ENCODE measurements at places on chromosomes 2 and 18.

DNA sequence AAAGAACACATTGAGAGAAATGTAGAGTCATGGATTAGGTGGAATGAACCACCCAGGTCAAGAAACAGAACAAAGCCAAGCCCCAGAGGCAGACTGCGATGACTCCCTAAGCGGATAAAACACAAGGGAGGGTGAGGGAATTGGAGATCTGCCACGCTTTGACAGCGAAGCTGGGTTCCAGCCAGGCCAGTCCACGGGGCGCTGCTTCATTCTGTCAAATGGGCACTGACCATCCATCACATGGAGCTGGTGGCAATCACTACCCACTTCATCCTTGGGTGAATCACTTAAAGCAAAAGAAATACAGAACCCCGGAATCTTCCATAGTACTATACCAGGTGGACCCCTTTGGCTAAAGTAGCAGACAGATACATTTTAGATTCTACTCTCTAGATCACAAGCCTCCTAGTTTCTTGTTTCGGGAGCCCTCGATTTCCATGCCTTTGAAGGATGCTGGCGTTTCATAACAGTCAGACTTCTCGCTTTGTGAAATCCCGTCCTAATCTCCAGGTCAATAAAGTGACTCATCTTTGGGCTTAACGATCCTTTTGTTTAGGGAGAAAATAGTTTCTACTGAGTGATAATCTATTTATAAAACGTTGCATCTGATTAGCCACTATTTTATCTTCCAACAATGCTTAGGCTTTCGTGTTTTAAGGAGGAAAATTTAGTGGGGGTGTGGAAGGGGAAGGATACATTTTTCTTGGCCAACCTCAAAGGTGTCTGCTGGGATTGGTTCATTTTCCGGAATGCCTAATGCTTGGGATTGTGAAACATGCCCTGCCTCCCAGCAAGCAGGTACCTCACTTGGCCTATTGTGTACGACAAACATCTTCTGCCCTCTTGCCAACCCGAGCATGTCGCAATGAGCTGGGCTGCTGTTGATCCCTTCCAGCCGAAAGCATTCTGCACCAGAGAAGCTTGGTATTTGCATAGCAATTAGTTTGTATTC, 44.1 kb upstream of the HDAC4 start:
- no peak for DNase-seq

DNA sequence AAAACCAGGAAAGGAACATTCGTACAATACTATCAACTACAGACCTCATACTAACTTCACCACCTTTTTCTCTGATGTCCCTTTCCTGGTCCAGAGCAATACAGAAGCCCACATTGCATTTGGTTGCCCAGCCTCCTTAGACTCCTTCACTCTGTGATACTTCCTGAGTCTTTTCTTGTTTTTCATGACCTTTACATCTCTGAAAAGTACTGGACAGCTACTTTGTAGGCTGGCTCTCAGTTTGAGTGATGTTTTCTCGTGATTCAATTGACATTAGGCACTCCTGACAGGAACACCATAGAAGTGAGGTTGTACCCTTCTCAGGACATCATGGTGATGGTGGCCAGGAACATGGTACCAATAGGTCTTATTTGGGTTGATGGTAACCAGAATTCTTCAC, 185.9 kb upstream of the SLC39A10 start:
- no peak for DNase-seq

DNA sequence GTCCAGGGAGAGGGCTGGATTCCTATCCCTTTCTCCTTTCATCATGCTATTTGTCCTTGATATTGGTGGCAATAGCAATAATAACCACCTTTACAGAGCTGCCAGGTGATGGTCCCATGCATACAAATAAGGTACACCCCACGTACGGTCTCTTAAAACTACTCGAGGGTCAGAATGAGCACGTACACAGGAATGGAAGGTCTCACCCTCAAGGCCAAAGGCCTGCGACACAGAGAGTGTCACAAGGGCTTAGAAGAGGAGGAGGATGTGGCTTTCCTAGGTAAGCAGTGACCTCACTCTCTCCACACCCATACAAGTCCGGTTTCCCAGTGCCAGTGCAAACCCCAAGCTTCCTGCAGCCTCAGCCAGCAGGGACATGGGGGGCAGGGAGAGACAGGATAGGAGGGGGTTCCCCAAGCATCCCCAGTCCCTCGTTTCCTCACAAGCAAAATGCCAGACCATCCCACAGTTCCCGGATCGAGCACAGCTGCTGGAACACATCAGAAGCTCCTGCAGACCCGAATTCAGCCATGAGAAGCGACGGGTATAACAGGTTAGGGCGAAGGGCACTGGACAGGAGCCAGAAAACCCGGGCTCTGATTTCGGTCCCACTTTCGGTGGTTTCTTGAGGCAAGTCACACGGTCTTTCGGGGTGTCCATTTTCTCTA, 49.2 kb downstream of the PLB1 start:
- no peak for DNase-seq

DNA sequence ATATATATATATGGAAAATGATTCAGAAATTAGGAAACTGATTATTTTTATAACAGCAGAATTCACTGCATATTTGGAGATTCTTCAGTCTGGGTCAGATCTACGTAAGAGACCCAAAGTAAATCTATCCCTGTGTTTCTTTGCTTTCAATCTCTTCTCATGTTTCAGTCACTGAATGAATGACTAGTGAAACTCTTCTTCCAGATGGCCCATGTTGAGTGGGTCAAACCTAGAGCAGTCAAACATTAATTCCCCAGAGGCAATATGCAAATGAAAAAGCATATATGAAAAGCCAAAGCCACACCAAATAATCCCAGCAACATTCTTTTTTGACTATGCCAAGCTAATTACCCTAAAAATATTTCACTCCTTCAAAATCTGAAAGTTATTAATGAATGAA, 317.3 kb downstream of the RBM43 start:
- DNase-seq = no peak

DNA sequence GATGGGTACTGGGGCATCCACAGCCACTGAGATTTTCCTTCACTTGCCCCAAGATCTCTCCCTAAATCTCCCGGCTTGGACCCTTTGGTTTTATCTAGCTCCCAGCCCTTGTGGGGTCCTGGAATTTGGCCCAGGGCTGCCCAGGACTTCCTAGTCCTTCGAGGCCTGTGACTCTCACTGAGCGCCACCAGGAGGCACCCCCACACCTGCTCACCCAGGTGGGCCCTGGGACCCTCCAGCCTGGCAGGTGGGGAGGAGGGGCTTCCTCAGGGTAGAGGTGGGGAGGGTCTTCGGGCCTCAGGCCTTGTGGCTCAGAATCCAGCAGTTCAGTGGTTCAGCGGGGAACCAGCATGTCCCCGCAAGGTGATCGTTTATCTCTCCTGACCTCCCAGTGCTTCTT, 11.9 kb upstream of the PRSS56 start:
- no peak for DNase-seq

- DNase-seq = no peak
Observed at GRCh38 chr2:173658946-173659371, 304.3 kb downstream of the CDCA7 start.

DNA sequence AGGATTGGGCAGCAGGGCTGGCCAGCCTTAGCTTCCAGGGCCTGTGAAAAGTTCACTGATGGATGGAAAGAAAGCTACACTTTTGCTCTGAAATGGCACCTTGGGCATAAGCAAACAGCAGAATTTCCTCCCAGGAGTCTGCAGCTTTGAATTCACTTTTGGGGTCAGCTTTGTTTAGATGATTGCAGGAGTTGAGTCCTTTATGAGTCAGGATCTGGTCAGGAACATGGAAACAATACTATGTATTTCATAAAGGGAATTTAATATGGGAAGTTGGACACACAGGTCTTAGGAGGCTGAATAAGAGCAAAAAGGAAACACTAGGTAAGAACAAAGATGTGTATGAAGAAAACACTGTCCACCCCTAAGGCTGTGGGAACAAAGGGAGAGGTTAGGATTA, 345.3 kb downstream of the TSN start:
- DNase-seq = no peak

- DNase-seq = no peak
Observed at GRCh38 chr18:8519102-8519501, 90.1 kb upstream of the RAB12 start.

Measured in SK-N-MC (cell line).